Adrenal gland (tissue), 19 donors: ENCODE measurements at places on chromosomes 2 and 18.

DNA sequence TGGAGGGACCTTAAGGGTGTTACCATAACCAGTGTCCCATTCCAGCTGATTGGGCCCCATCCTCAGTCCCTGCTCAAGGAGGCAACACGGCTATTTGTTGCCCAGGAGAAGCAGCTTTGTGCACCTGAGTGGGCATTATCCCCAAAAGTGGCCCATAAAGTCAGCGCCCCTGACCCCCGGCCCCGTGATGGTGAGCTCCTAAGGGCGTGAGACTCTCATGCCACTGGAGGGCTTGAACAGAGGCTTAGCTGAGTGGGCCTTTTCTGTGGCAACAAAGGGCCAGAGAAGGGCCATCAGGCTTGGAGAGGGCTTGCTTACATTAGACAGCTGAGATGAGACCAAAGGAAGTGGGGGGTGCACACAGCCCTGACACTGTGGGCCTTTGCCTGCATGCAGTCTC is 99.2 kb upstream of the RAB6C start:
- DNase-seq, result no peak

- DNase-seq, result no peak
Observed at GRCh38 chr2:199405241-199405640, 52.5 kb downstream of the SATB2 start.

DNA sequence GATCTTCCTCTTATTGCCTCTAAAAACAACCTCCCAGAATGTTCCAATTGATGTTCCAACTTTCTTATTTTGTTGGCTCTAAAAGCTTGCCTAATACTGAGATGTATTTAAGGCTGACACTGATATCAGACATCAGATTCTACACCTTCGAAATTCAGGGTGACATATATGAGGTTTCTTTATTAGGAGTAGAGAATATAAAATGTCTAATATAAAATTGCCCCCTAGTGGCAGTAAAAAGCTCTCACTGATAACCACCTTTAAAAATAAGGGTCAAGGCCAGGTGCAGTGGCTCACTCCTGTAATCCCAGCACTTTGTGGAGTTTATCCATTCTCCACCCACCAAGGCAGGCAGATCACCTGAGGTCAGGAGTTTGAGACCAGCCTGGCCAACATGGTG is 789.7 kb upstream of the SLC39A10 start:
- no peak for DNase-seq

- no peak for DNase-seq
Observed at GRCh38 chr2:237552908-237553307, 13.5 kb upstream of the PRLH start.

DNA sequence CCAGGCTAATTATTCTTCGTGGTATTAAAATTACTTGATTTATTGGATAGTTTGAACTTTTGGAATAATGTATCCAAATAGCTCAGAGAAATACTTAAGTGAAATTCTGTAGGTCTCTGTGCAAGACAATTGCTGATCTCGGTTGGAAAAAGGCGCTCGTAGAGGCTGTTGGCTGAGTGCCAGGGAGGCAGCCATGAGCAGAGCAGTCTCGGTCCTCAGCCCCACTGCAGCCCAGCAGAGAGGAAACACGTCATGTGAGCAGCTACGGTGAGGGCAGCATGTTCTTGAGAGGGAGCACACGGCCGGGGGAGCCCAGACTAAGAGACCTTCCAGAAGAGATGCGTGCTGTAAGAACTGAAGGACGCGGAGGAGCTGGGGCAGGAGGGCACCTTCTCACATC is 42.5 kb downstream of the DCDC2C start:
- DNase-seq, result no peak
